ENCODE measurements at places on chromosomes 2 and 18.
A peak's percentile ranks its signal among the peaks of the same experiment; 100 is the strongest.

GRCh38 chr2:6224267-6224666 lies 532.1 kb downstream of the SOX11 start:
- DNase-seq = no peak

- peak; percentile 44 for DNase-seq
Measured at GRCh38 chr2:240601061-240601830, 14.7 kb downstream of the CAPN10 start.

DNA sequence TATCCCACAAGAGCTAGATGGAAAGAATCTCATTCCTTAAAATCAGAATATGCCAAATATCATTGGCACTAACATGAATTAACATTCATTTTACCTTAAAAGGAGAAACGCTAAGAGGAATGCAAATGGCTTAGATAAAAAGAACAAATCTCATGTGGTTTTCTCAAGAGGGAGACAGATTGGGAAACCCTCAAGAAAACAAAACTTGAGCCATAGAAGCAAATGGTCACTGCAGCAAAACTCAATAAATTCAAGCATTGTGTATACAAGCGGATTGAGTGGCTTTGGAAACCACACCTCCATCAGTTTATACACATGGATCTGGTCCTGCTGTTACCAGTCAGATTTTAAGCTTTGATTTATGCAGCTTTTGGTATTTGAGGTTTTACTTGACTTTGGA lies 1331.8 kb upstream of the ZEB2 start:
- no peak for DNase-seq

DNA sequence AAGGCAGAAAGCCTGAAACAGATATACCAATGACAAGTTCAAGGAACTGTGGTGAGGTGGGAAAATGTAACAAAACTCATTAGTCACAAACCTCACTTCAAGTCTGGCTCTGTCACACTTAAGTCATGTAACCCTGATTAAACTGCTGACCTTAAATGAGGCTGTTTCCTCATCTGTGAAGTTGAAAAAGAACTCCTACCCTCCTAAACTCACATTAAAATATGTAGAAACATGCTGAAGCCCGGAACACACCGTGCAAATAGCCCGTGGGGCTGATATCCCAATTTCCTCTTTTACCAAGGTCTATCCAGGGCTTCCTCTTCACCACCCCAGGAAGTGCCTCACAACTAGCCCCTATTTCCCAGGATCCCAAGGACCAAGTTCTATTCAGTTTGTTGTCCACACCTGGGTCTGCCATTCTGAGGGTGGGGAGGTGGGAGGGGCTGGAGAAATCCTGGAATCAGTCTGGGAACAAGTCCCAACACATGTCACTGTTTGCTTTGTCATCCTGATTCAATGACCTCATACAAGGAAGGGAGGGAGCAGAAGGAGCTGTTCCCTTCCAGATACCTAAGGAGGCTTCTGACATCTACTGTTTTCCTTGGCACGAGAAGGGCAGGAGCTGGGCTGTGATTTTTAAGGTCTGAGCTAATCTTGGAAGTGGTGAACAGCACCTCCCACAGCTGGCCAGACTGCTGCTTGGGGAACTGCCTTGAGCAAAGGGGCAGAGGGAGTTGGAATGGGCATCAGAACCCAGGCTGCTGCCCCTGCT lies 42.3 kb downstream of the SLC4A1AP start:
- DNase-seq = peak; percentile 82

DNA sequence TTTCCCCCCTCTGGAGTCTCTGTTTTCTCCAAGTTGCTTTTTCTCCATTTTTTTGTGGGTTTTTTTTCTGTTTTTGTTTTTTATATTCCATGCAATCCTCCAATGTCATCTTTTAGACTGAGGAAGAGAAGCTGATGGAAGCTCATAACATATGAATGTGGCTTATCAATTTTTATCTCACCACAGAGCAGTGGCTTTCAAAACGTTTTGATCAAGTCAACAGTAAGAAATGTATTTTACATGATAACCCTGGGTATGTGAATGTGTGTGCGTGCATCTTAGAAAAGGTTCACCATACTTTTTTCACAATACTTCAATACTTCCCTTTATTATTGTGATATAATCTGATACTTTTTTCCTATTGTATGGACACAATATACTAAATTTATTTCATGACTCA lies 64.6 kb upstream of the CDCA7 start:
- DNase-seq = no peak

GRCh38 chr2:11213090-11213638 lies 57.9 kb downstream of the SLC66A3 start:
- DNase-seq = no peak

GRCh38 chr2:62895632-62896009 lies 155.0 kb upstream of the OTX1 start:
- DNase-seq = no peak

DNA sequence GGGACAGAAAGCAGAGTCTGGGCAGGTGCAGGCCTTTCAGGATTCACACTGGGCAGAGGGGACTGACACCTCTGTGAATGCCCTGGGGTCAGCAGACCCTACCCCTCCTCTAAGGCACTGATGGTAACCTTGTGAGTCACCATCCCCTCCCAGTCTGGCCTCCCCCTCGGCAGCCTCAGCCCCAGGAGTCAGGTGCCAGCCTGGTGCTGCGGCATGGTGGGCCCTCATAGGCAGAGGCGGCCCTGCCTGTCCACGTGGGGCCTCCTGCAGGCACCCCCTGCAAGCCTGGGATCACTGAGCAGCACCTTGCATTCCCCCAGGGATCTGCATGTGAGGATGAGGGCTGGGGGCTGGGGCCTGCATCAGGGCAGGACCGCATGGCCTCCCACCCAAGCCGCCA lies 4.8 kb upstream of the GPR17 start:
- no peak for DNase-seq

GRCh38 chr2:83689402-83689801 lies 769.7 kb downstream of the SUCLG1 start:
- DNase-seq = no peak

- no peak for DNase-seq
Measured at GRCh38 chr2:186972281-186972970, 123.5 kb upstream of the ZSWIM2 start.

- DNase-seq = no peak
Measured at GRCh38 chr2:200654823-200655222, 69.0 kb downstream of the AOX1 start.

- DNase-seq = no peak
Measured at GRCh38 chr2:207624185-207625013, 795 bp downstream of the METTL21A start.

GRCh38 chr2:191249156-191249813 lies 4.1 kb downstream of the MYO1B start:
- no peak for DNase-seq

DNA sequence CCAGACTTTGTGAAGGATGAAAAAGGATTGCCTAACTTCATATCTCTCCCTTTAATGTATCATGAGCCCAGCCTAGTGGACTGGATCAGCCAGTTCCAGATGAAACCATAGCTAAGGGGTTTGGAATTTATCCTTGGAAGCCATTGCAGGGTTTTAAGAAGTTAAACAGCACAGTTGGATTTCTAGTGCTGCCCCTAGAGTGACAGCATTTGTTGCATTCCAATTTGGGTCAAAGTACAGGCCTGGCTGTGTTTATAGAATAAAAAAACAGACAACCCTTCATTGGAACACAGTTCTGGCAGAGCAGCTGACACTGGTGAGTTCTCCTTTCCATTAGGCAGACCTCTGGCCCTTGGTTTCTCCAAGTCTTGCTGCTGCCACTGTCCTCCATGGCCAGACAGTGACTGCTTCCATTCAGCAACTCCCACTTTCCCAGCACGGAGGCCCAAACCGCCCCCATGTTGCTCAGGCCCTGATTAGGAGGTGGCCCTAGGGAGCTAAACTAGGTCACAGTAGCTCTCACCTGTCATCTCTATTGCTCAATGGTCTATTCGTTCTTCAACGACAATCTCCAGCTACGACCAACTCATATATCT lies 8.0 kb downstream of the GPR39 start:
- no peak for DNase-seq

DNA sequence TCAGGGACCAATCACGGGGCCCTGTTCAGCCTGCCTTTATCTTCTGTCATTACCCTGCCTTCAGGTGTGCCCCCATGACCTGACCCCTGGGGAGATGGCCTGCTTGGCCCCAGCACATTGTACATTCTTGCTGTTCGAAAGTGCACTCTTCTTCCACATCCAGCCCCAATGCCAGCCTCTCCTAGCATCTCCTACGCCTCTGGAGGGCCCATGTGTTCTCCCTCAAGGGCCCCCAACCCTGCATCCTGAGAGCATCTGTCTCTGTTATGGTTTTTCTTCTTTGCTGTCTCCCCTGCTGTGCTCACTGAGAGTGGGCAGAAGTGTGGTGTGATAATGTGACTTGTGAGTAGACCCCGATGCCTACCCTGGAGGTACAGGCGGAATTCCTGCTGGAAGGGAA lies 41.5 kb upstream of the OTOS start:
- no peak for DNase-seq

- no peak for DNase-seq
Measured at GRCh38 chr2:130160131-130160530, 15.2 kb upstream of the CCDC74B start.

DNA sequence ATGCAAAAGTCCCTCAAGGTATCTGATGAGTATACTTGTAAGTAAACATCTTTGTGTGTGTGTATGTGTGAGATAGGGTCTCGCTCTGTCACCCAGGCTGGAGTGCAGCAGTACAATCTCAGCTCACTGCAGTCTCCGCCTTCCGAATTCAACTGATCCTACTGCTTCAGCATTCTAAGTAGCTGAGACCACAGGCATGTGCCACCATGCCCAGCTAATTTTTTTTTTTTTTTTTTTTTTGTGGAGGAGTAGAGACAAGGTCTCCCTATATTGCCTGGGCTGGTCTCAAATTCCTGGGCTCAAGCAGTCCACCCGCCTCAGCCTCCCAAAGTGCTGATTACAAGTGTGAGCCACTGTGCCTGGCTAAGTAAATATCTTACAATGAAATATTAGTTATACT lies 23.2 kb downstream of the ADAM17 start:
- DNase-seq = no peak

GRCh38 chr2:134021830-134022524 lies 231.9 kb upstream of the MGAT5 start:
- no peak for DNase-seq

GRCh38 chr2:58067001-58067400 lies 20.4 kb downstream of the VRK2 start:
- no peak for DNase-seq

- DNase-seq = no peak
Measured at GRCh38 chr2:127001751-127002150, 103.1 kb downstream of the TEX51 start.

DNA sequence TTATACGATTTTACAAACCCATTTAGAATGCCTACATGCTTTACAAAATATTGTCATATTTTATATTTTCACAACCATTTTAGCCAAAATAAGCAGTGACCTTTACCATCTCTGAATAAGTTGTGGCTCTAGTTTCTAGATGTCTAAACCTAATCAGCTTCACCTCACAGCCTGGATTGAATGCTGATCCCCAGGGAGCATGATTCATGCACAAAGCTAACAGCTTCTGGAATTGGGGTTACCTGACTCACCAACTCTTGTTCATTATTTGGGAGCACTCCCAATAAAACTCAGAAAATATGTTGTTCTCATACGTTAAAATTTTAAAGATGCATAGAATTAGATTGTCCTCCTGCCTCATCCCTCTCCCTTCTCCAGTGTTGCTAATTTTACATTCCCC lies 611.7 kb upstream of the NETO1 start:
- no peak for DNase-seq

GRCh38 chr2:187345338-187345737 lies 102.7 kb downstream of the CALCRL start:
- no peak for DNase-seq

GRCh38 chr2:44342854-44343253 lies 18.4 kb downstream of the PREPL start:
- DNase-seq = no peak

GRCh38 chr18:11981192-11981542 lies at the start of gene IMPA2:
TSS of gene IMPA2 (plus strand) at chr18:11981507. CDS start at chr18:11981670, 163 bp downstream.
- no peak for DNase-seq

- DNase-seq = no peak
Measured at GRCh38 chr18:61336766-61337165, 3.5 kb downstream of the CDH20 start.

DNA sequence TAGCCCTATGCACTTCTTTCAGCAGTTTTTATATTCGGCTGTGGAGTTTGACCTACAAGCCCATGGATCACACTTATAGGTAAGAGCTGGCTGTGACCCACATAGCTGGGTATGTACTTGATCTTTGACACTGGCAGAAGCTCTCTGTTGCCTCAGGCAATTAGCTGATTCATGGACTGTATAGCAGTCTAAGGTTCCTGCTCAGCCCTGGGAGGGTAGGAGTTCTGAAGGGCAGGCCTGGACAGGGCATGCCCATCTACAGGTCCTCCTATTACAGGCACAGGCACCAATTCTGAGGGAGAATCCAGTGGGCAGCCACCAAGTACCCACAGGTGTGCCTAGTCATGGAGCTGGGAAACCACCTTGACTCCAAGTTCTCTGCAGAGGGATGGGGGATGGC lies 301.8 kb upstream of the GALNT5 start:
- DNase-seq = no peak

GRCh38 chr2:109406301-109406700 lies 207.5 kb downstream of the SEPTIN10 start:
- DNase-seq = no peak

DNA sequence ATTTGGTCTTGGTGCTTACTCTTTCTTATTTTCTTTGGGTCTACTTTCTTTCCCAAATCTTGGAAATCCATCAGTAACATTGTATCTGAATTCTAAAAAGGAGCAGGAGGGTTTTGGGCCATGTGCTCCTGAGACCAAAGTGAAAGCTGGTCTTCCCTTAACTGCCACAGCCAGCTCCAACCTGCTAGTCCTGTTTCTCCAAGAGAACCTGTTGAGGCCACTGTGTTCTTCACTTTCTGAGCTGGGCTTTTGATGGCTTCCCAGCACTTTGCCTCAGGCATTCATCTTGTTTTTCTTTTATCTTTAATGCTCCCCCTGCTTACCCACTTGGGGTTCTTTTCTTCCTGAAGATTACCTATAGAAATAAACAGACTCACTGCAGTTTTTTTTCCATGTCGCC lies 53.3 kb downstream of the ARHGAP28 start:
- no peak for DNase-seq

GRCh38 chr2:96389736-96390135 lies 54.2 kb downstream of the NCAPH start:
- no peak for DNase-seq

DNA sequence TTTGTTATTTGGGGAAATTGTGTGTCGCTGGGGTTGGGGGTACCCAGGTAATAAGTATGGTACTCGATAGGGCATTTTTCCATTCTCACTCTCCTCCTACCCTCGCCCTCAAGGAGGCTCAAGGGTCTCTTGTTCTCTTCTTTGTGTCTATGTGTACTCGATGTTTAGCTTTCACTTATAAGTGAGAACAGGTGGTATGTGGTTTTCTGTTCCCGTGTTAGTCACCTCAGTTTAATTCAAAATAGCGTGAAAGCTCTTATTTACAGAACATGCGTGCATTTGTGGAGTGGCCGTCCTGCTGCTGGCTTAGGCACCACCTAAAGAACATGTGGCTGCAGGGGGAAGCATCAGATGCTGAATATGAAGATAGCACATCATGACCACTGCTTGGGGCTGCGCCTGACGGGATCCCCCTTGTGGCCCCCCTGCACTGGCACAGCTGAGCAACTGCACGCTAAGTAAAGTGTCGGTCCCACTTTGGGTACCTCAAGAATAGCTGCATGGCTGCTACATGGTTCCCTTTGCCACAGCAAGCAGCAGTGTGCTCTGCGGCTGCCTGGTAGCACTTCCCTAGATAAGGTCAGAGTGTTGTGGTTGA lies 569.0 kb downstream of the DCDC2C start:
- no peak for DNase-seq

Measured in RWPE2 (cell line).